Adipocyte (in vitro differentiated cells): ENCODE measurements at places on chromosomes 4 and X.
A peak's percentile ranks its signal among the peaks of the same experiment; 100 is the strongest.

DNA sequence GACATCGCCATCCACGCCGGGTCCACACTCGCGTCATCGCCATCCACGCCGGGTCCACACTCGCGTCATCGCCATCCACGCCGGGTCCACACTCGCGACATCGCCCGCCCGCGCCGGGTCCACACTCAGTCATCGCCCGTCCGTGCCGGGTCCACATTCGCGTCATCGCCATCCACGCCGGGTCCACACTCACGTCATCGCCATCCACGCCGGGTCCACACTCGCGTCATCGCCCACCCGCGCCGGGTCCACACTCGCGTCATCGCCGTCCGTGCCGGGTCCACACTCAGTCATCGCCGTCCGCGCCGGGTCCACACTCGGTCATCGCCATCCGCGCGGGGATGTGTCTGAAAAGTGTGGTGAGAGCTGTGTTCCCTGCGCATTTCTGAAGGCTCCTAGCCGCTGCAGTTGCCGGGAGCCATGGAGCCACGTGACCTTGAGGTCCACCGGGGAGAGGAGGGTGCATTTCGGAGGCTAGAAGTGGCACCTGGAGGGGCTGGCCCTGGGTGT, 17.3 kb downstream of the PCGF3 start:
- DNase-seq = no peak

- no peak for DNase-seq
Observed at GRCh38 chr4:146347822-146348221, 133.5 kb downstream of the REELD1 start.

- DNase-seq = no peak
Observed at GRCh38 chr4:41189076-41189475, 25.3 kb downstream of the APBB2 start.

DNA sequence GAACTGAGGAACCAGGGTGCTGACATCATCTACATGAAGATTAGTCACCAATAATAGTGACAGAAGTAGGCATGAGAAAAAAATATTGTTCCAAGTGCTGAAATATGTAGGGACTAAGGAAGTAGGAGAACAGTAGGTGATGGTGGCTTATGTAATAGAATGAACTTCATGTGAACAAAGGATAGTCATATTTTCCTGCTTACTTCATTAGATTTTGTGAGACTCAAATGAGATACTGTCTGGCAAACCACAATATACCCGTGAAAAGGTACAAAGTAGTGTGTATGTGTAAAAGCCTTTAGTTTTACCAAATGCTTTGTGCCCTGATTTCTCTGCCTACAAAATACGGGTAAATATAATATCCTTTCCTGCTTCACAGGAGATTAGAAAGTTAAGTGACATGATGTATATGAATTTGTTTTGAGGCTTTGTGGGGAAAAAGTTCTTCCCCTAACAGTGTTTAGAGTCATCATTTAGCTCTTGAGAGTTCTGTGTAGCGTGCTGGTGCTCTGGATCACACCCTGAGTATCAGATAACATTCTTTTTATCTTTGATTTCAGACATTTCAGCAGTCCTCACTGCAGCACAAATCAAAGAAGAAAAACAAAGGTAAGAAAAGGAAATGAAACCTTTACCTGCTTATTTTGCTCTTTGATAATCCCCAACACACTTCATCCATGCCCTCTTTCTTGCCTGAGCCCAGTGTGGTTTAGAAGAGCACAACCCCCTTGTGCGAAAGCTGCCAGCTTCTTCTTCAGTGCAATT, 67.9 kb downstream of the KLHL34 start:
- no peak for DNase-seq

DNA sequence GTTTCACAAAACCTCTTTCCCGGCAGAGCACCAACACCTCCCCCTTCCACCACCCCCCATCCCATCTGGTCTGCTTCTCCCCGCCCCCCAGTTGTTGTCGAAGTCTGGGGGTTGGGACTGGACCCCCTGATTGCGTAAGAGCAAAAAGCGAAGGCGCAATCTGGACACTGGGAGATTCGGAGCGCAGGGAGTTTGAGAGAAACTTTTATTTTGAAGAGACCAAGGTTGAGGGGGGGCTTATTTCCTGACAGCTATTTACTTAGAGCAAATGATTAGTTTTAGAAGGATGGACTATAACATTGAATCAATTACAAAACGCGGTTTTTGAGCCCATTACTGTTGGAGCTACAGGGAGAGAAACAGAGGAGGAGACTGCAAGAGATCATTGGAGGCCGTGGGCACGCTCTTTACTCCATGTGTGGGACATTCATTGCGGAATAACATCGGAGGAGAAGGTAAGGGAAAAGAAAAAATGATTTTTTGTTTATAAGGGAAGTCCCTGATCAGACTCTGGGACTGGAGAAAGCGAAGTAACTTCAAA, at the start of gene PDGFRA:
Gene PDGFRA (plus strand): TSS at position 333 of the 541 bp plus-strand sequence. CDS start 29,476 bp downstream, outside the sequence.
- peak; percentile 96 for DNase-seq

- no peak for DNase-seq
Observed at GRCh38 chr4:70624226-70624793, 4.2 kb upstream of the ENAM start.

DNA sequence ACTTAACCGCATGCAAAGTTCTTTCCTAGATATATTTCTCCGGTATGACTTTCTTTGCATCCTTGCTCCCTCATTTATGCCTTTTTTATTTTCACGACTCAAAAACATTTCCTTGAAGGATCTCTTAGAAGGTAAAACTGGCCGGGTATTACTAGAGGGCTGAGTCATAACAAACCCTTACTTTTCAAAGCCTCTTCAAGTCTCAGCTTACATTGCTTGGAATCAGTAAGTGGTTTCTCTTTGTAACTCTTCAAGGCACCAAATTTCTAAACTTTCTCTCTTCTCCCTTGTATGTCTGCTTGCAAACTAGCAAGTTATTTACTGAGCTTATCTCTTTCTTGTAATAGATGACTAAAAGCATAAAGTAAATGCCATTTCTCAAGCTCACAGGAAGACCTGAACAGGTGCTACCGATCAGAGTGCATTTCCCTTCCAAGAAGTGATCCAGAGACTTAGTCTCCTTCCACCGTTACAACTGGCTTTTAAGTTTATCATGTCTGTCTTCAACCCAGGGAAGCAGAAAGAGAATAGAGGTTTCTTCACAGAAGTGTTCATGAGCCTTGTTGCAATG, 75.5 kb downstream of the ANXA10 start:
- DNase-seq = peak; percentile 20

GRCh38 chrX:1212532-1212931, at the start of gene CRLF2:
TSS of gene CRLF2 (minus strand) at chrX:1212649. CDS start at chrX:1212634, 15 bp downstream.
- peak; percentile 25 for DNase-seq

DNA sequence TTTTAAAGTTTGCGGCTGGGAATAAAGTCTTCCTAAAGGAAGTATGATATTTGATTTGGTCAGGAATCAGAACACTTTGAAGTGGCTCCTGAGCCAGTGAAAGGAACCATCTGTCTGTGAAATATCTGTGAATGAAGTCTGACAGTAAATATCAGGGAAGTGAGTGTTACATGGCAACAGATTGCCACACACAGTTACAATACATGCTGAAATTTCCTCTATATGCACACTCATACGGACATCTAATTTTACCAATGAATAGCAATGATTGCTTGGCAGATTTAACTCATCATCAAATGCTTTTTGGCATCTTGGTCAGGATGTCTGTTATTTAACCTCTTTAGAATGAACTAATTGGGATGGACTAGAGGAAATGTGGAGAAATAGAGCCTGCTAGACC, 1023.8 kb downstream of the FAT4 start:
- no peak for DNase-seq

- no peak for DNase-seq
Observed at GRCh38 chrX:77347572-77347971, 99.6 kb upstream of the FGF16 start.

- DNase-seq = no peak
Observed at GRCh38 chr4:73676861-73677323, 56.7 kb upstream of the RASSF6 start.

DNA sequence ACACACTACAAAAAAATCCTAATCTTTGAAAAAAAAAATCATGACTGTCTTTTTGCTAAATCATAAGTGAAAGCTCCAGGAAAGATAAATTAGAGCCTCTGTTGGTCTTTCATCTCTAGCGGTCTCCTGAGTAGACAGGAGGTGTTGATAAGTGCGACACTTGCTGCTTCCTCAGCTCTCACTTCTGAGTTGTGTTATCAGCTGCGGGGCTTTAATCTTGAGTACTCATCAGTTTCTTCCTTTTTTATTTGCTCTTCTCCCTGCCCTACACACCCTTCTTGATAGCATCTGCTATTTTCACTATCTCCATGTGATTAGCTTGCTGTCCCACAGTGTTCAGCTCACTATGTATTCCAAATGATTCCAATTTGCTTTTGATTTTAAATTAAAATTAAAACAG, 1449.2 kb downstream of the C4orf33 start:
- no peak for DNase-seq

GRCh38 chrX:88244066-88244465, 503.0 kb upstream of the CPXCR1 start:
- no peak for DNase-seq

DNA sequence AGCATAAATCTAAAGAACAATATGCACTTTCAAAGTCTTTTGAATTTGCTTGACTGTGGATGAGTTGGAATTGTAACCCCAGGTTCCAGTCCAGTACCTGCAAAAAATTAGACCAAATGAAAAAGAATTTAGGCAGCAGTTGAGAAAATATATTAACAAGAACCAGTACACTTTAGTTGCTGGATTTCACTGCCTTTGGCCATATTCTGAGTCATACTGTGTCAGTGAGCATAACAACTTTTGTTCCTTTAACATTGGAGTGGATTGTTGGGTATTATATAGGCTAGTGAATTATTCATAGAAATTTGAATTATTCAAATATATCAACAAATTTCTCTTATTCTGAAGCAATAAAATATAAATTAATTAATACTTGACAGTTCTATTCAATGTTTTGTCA, 101.5 kb upstream of the SMAD1 start:
- DNase-seq = no peak

DNA sequence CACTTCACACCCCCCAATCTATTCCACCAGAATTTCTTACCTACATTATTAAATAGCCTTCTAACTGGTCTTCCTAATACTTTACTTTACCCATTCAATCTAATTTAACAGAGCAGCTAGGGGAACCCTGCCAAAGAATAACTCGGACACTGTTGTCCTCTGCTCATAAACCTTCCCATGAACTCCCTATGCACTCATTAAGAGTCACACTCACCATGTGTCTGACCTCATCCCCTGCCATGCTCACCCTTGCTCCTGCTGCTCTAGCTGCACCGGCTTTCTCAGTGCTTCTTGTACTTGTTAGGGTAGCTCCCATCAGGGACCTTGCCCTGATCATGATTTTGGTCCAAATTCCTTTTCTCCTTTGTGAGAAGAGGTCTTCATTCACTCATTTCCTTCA, 54.6 kb upstream of the GUCY1A1 start:
- no peak for DNase-seq

GRCh38 chr4:70739496-70740337, 18.0 kb downstream of the RUFY3 start:
- DNase-seq = peak; percentile 27

DNA sequence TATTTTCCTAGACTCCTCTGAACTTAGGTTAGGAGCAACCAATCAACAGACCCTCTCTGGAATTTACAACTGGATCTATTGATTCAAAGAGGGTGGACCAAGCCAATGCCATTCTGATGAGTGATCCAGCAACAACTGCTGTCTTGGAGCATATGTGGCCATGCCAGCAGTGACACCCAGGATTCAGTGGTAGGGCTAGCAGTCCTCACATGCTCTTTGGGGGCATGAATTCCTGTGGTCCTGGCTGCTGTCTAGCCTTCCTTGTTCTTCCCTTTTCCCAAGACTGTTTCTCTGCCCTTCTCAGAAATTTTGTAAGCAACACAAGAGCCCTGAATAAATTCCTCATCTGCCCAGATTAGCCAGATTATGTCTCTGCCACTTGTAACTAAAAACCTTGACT, 61.5 kb upstream of the GATB start:
- DNase-seq = no peak

DNA sequence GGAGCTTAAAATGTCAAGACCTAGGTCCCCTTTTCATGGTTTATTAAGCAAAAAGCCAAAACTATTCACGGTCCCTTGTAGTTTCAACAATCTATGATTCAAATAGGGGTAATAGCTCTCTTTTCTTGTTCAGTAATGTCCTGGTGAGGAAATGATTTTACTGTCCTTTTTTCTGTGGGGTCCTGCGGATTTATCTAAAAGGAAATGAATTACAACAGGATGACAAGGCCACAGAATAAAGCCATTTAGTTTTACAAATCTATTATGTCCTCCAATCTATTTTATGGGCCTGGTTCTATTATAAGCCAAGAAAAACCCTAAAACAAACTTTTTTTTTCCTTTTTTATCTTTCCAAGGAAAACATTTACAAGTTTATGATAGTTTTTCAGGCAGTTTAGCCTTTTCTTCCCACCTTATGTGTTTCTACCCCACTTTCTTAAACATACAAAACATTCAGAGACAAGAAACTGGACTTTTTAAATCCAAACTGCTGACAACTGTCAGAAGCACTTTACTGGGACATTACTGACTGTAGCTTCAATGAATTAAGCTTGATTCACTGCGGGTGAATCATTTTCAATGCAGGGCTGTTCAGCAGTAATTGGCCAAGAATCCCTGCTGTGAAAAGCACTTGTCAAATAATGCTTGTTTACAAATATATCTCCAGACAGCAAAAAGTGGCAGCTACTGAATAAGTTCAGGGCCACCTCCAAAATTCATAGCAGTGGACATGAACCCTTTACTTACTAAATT, 4.3 kb downstream of the EPHA5 start:
- peak; percentile 38 for DNase-seq

DNA sequence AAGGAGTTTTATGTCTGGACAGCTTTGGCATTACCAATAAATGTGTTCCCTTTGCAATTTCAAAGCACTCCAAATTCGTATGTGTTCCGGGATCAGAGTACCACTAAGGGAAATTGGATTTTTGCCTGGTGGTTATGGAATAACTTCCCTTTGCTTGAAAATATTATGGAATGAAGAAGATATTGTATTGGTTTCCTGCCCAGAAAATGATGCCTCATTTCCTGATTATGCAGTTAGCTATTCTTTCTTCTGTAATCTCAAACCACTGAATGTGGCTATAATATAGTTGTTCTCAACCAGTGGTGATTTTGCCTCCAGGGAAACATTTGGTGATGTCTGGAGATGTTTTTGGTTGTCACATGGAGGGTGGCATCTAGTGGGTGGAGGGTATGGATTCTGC, 142.9 kb downstream of the PCDH7 start:
- peak; percentile 60 for DNase-seq

DNA sequence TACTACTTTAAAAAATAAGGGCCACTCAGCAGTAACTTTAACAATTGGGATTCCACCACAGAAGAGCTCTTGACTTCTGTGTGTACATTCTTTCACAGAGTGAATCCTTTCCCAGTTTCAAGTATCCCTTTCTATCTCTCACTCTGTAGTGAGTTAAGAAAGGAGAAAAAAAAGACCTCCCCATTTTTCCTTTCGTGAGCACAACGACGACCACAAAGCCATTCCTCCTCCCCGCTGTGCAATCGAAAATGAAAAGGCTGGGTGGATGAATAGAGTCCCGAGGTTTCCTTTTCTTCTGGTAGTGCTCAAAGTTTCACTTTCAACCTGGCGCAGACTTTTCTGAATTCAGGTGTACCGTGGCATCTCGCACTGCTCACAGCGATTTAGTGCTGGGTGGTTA, 58.0 kb downstream of the TAB3 start:
- no peak for DNase-seq
